ENCODE measurements at places on chromosomes 11 and 22.
A peak's percentile ranks its signal among the peaks of the same experiment; 100 is the strongest.

DNA sequence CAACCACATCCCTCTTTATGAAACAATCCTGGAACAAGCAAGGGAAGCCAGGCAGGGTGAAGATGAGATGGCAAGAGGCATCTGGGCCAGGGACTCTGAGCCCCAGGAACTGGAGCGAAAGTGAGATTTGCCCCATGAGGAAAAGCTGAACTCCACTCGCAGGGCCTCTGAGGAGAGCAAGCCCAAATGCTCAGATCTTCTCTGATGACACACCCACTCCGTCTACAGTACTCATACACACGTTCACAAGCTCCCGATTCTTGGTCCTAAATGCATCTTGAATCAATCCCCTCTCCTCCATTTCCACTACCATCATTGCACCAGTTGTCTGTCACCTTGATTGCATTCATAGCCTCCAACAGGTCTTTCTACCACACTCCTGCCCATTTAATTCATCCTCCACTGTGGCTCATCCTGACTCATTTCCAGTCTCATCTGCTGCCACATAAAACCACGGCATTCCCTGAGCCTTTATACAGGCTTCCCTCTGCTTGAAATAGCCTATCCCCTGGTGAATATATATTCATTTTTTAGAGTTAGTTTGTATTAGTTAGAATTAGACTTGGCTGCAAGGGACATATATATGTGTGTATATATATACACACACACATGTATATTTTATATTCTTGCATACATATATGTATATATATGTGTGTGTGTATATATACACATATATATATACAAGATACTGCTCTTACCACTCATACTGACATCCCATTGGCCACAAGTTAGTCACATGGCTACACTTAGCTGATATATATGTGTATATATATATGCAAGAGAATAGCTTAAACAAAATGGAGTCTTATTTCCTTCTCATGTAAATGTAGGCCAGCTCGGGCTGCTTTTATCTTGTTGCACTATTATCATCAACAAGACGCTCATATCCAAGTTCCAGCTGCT lies 1.4 kb upstream of the APOA5 start:
- DNase-seq: no peak

GRCh38 chr11:117814766-117815261 lies 9.7 kb downstream of the FXYD2 start:
- no peak for DNase-seq

- DNase-seq: no peak
Observed at GRCh38 chr11:34616086-34616485, 4.8 kb upstream of the EHF start.

- no peak for DNase-seq
Observed at GRCh38 chr22:40493441-40493840, 123.0 kb downstream of the SGSM3 start.

GRCh38 chr11:9660886-9661285 lies 3.0 kb upstream of the SWAP70 start:
- DNase-seq: no peak

DNA sequence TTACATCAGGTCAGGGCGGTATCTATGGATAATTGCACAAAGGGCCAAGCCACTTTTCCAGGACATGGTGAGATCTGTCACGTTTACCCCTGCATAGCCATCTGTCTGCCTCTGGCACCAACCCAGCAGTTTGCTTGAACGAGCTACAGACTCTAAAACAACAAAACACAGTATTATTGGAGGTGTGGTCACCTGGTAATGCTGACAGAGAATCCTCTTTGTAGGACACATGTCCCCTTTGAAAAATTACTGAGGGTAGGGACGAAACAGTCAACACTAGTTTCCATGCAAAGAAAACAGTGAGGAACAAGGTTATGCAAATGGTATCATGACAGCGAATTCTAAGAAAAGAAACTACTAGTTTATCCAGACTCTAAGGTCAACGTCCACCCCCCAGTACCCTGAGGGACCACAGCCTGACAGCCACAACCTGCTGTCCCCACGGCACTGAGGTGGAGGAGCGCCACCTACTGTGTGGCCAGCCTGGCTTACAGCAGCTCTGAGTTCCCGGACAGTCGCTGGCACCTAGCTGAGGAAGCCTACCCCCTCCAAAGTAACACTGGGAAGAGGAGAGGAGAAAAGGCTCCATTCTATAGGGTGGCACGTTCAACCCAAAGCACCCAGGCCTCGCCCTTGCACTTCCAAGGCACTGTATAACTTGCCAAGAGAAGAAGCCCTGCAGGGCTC lies 117.4 kb upstream of the BID start:
- DNase-seq: peak; percentile 34

DNA sequence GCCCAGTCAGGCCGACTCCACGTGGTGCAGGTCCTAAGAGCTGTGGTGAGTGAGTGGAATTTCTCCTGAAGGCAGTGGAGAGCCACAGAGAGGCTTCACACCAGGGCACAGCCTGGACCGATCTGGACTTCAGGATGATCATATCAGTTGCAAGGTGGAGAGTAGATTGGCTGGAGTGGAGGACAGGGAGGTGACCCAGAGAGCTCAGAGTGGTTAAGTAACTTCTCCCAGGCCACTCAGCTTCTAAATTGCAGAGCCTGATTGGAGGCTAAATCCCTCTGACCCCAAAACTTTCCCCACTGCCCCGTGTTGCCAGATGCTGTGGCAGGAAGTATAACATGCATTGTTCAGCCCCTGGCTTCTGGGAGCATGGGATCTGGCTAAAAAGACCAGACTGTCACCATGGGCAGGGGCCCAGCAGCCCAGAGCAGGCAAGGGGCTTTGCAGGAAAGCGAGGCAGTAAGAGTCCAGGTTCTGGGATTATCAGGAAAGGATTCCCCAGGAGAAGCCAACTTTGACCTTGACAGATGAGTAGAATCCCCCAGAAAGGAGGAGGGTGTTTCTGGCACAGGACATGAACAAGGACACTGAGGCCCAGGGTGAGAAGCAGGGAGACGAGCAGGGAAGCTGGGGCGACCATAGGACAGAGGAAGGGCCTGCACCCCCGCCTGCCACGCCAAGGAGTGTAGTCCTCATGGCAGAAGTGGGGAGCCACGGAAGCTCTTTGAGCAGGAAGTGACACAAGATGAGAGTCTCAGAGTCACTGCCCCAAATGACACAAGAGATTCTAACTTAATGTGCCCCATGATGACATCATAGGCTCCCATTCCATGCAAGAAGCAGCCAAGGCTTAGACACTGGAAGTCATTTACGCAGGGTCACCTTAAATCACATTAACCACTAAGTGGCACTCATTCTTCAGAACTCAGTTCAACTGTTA lies 4.8 kb downstream of the SLC35C1 start:
- DNase-seq: no peak

- no peak for DNase-seq
Observed at GRCh38 chr11:12286606-12287005, 90.8 kb upstream of the PARVA start.

DNA sequence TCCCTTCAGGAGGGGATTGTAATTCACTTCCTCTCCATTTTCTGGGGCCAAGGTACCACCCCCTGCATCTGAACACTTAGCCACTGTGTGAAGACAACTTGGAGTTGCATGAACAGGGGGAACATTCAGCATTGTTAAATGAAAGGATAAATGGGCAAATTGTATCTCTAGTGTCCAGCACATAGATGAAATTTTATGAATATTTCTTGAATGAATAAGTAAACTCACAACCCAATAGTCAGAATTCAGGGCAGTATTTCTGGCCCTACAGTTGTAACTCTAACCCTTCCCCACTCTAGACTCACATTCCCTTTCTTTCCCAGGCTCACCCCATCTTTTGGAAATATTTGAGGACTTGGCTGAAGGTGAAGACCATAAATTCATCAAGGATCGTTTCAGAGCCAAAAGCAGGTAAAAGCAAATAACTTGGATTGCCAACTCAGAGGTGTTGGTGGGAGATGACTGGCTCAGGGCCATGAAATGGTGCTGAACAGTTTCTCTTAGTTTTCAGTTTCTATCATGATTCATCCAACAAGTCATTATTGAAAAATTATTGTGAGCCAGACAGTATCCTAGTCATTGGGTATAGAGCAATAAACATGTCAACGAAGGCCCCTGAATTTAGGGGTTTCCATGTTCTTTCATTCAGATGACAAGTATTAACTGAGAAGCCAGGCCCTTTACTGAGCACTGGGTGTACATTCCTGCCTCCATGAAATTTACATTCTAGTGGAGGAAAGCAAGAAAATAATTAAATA lies 33.3 kb upstream of the ZC3H12C start:
- DNase-seq: no peak

DNA sequence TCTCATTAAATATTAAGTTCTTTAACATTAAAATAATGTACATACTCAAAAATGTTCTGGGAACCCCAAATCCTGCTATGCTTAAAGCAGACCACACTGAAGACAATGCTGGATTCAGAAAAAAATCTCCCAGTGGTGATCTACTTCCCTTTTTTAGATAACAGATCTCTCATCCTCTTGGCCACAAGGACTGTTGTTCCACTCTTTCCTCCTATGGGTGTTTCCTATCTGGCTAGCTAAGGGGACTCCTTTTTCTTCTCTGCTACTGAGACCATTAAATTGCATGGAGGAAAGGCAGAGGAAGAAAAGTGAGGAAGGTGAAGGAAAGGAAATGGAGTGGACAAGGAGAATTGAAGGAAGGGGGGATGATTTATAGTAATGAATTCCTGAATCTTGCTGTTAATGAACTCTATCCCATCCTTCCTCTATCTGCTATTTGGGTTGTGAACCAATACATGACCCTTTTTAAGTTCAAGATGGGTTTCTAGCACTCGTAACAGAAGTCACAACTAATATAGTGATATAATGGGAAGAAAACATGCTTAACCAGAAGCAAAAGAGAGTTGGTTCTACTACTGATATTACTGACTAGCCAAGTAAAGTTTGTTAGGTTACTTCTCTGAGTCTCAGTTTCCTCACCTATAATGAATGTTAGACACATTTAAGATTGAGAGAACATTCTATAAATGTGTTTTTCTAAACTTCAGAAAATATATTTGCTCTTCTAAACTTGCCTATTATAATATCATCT lies 53.2 kb downstream of the PIK3C2A start:
- no peak for DNase-seq

GRCh38 chr22:29327089-29327764 lies 11.7 kb upstream of the RASL10A start:
- no peak for DNase-seq

GRCh38 chr11:69541501-69542313 lies 60.2 kb downstream of the LINC01488 start:
- no peak for DNase-seq

DNA sequence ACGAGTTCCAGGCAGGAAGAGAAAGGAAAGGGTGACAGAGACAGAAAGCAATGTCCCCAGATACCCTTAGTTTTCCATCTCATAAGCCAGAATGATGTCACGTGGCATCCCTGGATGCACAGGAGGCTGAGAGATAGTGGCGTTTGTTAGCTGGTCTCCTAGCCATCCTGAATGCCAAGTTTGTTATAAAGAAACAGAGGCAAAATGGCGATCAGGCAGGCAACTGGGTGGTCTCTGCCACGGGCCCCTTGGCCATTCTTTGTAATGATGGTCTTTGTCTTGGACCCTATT lies 5.3 kb downstream of the SMIM38 start:
- DNase-seq: no peak

DNA sequence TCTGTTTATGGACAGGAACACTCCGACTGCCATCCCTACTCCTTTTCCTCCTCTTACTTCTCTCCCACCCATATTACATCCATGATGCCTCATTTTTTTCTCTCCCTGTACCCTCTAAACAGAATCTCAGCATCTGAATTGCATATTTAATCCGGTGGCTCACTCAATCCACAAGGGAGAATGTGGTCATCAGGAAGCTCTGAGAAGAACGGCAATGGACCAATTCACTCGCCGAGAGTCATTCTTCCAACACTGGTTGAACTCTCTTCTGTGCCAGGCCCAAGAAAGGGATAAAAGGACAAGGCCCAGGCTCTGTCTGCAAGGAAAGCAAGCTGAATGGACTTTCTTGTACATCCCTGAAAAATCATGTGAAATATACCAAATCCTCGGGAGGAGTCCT lies 15.9 kb downstream of the MAP6 start:
- DNase-seq: no peak

- no peak for DNase-seq
Observed at GRCh38 chr11:130765951-130766649, 150.2 kb downstream of the SNX19 start.

GRCh38 chr11:30956751-30957150 lies 370.6 kb upstream of the MPPED2 start:
- DNase-seq: no peak

DNA sequence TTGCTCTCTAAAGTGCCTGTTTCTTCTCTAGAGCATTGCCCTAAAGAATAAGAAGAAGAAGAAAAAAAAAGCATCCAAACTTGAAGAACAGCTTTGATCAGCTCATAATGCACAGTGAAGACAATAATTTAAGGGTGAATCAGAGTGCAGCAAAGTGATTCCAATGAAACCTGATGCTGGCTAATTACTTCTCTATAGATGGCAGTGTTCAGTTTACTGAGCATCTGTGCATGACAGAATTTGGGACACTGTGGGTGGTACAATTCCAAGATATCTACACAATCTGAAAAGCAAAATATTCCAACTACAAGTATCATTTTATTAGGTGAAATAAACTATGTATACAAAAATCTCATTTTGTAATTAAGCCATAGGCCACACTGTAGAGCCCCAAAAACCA lies 450.5 kb upstream of the CCDC90B start:
- no peak for DNase-seq

DNA sequence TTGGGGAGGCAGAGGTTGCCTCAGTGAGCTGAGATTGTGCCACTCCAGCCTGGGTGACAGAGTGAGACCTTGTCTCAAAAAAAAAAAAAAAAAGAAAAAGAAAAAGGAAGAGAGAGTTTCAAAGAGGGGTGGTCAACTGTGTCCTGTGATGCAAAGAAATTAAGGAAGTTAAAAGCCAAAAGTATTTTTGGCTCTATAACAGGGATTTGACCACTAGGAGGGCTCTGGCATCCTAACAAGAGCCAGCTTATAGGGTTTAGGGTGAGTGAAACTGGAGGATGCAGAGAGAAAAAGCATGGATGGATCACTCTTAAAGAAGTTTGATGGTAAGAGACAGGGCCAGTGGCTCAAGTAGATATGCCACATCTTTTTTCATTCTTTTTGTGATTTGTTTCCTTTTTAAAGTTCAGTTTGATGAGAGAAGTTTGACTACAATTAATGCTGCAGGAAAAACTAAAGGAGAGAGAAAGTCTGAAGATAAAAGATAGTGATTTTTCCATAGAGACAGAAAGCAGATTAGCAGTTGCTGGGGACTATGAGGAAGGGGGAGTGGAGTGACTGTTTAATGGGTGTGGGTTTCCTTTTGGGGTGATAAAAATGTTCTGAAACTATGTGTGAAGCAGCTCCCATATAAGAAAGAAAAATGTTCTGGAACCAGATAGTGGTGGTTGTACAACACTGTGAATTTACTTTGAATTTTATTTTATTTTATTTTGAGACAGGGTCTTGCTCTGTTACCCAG lies 11.1 kb upstream of the MICAL2 start:
- no peak for DNase-seq
